ENCODE measurements at places on chromosomes 4 and X.

DNA sequence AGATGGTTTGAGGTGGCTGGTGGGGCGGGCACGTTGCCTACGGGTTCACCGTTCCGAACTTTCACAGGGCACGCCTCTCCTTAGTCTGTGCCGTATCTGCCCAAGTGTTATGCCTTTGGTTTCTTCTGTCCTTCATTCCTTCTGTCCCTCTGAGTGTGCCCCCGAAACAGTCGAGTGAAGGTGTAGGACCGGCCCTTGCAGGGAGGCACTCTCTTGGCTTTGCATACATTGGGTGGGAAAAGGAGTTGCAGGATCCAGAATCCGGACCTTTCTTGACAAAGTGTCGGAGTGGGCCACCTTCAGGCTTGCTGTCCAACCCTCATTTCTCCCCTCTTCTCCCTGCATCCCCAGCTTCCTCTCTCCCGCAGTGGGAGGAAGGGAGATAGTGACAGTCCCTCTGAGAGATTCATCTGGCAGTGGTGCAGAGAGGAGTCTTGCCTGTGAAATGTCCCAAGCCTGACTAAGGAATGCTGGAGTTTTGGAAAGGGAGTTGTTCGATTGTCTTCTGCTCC lies 569 bp downstream of the ARFIP1 start:
- no peak for DNase-seq

- DNase-seq = no peak
Measured at GRCh38 chr4:61866378-61867030, 666.4 kb downstream of the ADGRL3 start.

DNA sequence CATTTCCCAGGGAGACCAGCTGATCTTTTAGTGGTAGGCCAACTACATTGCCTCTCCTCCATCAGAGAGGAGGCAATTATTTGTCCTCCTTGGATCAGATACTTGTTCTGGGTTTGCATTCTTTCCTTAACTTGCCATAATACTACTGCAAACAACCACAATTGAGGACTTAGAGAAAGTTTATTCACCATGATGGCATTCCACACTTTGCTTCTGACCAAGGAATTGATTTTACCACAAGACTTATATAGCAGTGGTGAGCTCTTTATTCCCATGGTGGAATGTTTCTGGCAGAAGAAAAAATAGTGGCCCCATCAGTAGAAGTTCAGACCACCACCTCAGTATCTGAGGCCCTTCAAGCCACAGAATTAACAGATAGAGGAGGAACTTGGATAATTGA lies 123.9 kb upstream of the PPP3CA start:
- DNase-seq = no peak

- DNase-seq = no peak
Measured at GRCh38 chrX:104137496-104137895, 19.3 kb downstream of the SLC25A53 start.

- DNase-seq = peak; percentile 10
Measured at GRCh38 chrX:135484641-135485289, 35.7 kb upstream of the INTS6L start.

- DNase-seq = no peak
Measured at GRCh38 chr4:106366026-106366425, 2.6 kb downstream of the GIMD1 start.

DNA sequence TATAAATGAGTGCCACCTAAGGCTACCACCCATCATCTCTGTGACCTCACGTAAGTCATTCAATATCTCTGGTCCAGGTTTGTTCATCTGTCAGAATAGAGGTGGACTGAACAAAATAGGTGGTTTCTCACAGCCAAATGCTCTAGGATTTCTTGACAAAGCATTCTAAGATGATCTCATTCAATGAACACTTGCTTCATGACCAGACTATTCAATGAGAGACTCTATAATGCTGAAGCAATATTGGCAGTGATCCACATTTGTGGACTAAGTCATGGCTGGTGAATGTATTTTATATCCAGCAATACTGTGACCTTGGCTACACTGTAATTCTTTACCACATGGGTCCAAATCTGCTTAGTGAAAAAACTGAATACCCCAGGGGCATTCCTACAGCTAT lies 37.9 kb downstream of the LDB2 start:
- DNase-seq = no peak

DNA sequence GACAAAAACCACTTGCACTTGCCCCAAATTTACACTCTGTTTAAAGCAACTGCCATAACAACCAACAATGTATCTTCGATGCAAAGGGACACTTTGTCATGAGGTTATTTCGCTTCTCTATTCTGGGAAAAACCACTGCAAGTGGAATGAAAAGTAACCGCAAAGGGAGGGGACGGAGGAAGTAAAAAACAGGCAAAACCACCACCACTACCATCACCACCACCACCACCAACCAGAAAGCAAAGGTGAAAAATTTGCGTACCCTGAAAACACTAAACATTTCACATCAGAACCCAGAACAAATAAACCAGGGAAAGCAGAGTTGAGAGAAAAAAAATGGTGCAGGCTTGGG lies 1.2 kb upstream of the N4BP2 start:
- no peak for DNase-seq

GRCh38 chrX:110036162-110037033 lies 33.5 kb downstream of the TMEM164 start:
- no peak for DNase-seq

DNA sequence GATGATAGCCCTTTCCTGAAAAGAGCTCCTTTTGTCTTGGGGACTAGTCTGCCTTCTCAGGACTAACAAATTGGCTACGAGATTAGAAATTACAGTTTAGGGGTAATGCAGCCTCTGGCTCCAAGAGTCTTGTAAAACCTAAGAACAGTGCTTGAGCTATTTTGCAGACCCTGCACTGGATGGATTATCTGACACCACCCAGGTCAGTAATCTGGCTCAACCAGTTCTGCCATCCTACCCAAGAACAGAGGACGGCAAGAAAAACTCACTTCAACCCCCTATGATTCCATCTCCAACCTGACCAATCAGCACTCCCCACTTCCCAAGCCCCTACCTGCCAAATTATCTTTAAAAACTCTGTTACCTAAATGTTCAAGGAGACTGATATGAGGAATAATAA lies 225.1 kb downstream of the FAM47A start:
- DNase-seq = no peak

DNA sequence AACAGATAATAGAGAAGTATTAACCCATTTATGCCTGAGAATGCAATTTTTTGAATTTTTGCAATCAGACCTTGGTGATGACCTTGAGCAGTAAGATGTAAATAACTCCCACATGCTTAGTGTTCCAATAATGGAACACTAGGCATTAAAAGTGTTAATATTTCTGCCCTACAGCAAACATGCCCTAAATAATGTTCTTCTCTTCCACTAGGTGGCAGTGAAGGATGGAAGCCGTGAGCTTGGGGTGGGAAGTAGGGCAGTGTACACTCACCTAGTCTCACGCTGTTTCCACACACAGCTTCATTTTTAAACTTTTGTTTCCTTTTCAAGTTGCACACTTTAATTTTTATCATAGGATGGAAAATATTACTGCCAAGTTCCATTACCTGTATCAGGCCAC lies 613.1 kb upstream of the HS3ST1 start:
- DNase-seq = no peak

- DNase-seq = no peak
Measured at GRCh38 chr4:139223682-139224317, 46.8 kb upstream of the ELF2 start.

GRCh38 chr4:57329279-57329678 lies 219.1 kb upstream of the IGFBP7 start:
- no peak for DNase-seq

DNA sequence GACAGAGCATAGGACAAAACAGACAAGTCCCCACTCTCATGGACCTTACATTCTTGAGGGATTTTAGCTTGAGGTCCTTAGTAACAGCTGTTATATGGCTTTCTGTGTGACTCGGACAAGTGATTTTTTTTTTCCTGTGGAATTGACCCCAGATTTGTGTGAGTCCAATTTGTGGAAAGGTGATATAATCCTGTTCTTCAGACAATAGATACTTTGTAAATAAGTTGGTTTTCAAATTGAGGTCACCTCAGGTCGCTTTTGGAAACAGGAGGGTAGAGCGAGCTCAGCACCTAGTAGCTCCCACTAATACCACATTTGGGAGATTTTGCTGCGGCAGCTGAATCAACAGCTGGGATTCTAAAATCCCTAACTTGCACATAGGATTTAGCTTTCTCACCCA lies 1008.8 kb downstream of the ADGRL3 start:
- DNase-seq = no peak

DNA sequence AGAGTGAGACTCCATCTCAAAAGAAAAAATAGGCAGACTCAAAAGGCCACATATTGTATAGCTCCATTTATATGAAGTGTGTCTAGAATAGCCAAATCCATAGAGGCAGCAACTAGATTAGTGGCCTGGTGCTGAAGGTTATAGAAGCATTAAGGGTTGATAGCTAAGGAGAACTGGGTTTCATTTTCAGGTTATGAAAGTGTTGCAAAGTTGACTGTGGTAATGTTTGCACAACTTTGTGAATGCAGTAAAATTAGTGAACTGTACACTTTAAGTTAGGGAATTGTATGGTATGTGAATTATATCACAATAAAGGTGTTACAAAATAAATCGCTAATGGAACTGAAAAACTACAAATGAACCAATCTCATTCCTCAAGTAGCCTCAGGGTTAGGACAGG lies 28.3 kb downstream of the TXLNG start:
- no peak for DNase-seq

GRCh38 chr4:826508-827208 lies 729 bp upstream of the CPLX1 start:
- no peak for DNase-seq

DNA sequence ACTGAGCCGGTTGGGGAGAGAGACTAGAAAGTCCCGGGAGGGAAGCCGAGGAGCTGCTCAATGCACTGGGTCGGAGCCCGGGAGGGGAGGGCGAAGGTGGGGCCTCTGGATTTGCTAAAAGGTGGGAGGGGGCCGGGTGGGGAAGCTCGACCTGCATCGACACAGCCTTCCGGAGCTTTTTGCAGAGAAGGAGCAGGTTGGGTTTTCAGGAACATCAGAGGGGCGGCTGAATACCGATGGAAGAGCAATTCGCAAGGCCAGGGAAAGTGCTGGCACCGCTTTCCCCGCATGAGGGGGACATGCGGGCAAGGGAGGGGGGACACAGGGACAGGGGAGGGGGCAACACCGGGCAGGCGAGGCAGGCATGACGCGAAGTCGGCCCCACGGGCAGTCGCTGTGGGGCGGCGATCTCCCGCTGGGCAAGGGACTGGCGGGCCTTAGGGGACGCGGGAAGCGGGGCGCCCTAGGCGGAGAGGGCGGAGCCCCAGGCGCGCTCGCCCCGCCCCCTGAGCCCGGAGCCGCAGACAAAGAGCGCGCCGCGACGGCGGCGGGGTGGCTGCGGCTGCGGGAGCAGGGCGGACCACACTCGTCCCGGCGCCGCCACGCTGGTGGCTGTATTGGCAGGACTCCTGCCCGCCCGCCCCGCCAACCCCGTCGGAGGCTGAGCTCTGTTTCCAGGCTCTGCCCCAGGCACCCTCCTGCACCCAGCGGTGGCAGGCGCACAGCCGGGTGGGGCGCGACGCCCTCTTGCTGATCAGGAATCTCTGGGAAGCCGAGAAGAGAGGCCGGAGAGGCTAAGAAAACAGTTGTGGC lies 11.6 kb downstream of the PDZD4 start:
- DNase-seq = peak; percentile 48

DNA sequence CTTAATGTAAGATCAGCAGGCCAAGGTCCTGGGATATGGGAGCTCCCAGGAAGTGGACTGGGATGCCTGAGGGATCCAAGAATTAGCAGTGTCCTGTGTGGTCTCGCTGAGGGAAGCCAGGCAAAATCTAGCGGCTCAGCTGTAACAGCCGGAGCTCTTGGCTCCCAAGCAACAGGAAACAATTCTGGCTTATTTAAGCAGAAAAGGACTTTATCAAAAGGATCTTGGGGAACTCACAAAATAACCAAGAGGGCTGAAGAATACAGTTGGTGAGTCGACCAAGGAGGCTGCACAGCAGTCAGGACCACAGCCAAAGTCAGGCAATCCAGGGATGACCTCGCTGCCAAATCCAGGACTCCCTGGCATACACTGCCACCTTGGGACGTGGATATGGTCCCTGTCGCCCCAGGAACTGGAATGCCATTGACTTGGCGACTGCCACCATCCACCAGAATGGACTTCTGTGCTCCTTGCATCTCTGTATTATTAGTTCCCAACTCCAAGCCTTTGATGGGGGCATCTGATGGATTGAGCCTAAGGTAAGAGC lies 165.3 kb upstream of the BCOR start:
- no peak for DNase-seq

DNA sequence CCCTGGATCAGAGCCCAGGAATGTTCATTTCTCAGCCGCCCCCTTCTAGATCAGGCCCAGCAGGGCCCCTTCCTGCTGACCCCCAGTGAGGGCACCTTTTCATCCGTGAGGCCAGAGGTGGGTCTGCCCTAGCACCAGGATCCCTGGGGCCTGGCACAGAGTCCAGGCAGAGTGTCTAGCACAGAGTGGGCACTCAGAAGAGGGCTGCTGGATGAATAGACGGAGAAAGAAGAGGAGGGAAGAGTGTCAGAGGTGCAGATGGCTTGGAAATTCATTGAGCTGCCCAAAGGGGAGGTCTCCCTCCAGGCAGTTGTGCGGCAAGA lies 106.5 kb downstream of the CPZ start:
- no peak for DNase-seq

DNA sequence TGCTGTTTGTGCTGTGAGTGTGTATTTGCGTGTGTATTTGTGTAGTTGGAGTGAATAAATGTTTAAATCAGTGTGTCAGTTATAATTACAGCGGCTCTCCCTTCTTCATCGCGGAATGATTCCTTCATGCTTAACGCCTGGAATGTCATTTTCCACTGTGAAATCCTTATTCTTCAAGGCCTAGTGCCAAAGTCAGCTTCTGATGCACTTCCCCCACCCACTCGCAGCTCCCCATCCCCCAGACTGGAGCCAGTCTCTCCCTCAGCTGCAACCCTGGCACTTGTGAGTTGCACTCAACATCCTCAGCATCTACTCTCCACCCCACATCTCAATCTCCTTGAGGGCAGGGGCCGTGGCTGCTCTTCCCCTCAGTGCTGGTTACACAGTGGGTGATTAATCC lies 583.0 kb downstream of the BCOR start:
- no peak for DNase-seq

- DNase-seq = no peak
Measured at GRCh38 chrX:11367609-11368430, 74.6 kb downstream of the AMELX start.

DNA sequence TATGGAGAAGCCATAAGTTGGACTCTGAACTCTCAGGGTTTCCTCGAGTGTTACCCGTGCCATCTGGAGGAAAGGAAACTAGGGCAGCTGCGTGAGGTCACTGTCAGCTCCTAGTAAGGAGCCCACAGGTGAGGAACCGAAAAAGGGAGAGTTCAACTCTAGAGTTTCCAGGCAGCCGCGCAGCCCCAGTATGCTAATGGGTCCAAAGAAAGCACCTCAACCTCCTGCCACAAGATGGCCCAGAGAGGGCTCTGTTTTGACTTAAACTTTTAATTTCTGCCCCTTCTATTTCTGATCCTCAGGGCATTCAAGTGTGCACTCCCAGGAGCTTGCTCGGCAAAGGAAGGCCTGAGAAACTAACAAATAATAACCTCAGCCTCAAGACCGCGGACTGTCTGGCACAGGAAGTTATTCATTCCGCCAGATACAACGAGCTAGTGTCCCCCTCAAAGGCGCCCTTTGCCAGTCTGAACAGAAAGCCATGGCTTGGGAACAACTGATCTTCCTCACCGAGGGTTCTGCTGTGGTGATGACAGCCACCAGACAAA lies 13.9 kb downstream of the SCARB2 start:
- DNase-seq = no peak
